ENCODE measurements at places on chromosomes 13 and 19.

- DNase-seq, result no peak
These were observed 11.9 kb upstream of the SPIB start for GRCh38 chr19:50406829-50407228.

GRCh38 chr13:37775871-37776270 lies 93.7 kb downstream of the TRPC4 start:
- no peak for DNase-seq

- no peak for DNase-seq
These were observed 18.7 kb upstream of the AURKC start for GRCh38 chr19:57212109-57212508.

DNA sequence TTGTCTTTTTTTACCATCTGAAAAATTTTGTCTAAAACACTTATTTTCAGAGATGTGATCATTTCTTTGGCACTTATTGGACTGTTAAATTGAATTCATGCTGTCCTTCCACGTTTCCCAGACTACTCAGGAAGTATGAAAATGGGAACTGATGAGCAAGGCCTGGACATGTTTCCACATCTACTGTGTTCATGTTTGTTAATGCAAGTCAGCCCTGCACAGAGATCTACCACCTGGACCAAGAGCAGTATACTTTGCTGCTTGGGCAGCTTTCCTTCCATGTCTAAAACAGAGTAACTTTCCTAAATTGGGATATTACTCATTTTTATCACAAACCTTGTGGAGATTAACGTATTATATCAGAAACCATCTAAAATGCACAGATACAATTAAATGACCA lies 687.4 kb downstream of the DIAPH3 start:
- no peak for DNase-seq

GRCh38 chr13:103284466-103284865 lies 218.2 kb upstream of the SLC10A2 start:
- DNase-seq, result no peak

DNA sequence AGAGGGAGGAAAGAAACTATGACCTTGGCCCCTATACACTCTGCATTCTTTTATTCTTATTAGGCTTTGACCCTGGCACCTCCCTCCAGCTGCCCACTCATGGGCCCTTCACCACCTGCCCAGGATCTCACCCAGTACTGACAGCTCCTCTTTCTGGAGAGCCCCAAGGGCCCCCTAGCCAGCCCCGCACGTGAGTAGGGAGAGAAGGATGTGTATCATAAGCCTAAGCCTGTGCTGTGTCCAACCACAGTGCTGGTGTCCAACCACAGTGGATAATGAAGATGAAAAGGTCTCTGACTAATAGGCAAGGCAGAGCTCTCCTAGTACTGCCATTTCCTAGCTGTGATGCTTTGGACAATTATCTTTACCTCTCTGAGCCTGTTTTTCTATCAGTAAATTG lies 4.2 kb downstream of the DMRTC2 start:
- DNase-seq, result no peak

DNA sequence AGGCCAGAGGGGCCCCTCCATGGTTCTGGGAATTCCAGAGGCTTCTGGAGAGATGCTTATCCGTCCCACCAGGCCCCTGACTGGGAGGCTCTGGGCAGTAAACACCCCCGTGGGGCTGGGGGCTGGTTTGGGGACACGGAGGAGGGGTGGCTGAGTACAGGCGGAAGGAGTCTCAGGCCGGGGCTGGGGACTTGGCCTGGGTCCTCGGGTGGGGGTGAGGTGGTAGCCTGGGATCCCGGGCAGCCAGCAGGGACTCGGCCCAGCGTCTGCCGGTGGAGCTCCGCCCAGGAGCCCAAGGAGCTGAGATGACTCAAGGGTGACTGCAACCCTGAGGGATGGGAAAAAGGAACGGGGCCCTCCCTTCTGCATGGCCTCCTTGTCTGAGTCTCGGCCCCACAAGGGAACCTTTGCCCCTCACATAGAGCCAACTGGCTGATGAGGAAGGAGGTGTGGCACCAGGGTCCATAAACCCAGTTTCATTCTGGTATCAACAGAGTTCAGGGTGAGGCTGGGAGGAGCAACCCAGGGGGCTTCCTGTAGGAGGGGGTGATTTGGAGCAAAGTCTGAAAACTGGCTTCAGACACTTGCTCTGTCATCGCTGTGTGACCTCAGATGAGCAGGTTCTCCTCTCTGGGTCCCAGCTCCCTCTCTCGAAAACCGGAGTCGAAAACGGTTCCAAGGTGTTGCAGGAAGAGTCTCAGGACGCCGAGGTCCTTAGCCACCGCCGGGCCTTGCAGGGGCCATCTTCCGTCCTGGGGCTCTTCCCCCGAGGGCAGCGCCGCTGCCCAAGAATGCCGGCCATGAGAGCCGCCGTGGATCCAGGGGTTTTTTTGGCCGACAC lies 809 bp downstream of the MISP start:
- DNase-seq, result no peak

DNA sequence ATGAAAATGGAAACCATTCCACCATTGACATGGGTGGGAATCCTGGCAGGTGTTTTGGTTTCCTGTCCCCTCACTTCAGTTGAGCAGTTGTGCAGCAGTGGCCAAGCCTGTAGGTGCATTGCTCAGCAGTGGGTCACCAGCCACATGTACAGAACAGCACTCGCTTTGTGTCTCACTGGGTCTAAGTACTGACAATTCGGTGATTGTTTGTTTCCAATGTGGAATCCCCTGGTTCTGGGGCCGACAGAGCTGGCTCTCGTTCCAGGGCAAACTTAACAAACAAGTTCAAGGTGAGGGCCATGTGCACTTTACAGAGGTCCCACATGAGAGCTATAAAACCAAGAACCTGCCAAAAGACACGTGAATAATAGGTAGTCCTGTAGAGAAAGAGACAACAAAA lies 54.1 kb upstream of the SPATA13 start:
- no peak for DNase-seq

DNA sequence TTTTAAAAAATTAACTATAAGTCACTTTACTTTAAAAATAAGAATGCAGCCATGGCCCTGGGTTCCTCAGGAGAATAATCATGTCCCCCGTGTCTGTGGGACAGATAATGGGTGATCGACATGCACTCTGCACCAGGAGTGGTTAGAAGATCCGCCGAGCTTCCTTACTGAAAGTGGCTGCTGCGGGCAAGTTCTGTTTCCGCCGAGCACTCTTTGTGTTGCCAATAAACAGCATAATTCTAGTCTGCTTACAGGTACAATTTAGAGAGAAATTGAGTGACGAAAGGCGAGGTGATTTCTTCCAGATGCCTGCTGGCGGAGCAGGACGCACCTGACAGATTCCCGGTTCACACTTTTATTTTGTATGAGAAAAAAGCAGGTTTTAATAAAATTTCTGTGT lies 139.0 kb downstream of the SOX1 start:
- DNase-seq, result no peak

GRCh38 chr13:97141564-97142005 lies 80.5 kb upstream of the MBNL2 start:
- DNase-seq, result no peak

DNA sequence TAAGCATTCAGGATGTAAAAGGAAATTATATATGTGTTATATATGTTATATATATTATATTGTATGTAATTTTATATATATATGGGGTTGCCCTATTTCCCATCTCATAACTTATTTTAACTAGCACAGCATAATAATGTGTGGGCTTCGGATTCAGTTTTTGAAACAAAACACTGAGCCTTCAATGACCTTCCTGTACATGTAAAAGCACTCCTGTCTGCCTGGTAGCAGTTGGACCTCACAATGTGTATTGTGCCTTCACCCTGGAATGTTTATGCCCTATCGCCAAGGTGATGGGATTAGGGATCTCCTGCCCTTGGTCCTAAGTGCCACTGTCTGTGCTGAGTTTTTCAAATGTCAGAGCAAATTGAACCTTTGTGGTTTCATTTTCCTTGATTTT lies 968.8 kb downstream of the TUBA3C start:
- no peak for DNase-seq

DNA sequence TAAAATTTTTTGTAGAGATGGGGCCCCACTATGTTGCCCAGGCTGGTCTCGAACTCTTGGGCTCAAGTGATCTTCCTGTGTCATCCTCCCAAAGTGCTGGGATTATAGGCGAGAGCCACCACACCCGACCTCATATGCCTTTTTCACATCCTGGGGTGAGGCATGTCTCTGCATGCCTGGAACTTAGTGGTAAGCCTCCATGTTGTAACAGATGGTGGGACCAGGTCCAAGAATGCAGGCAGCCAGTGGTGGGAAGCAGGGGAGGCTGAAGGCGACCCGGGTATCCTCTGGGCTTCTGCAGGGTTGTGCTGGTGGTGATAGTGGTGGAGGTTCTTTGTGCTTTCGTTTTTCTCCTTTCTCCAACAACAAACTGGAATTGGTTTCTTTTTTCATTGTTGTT lies 30.1 kb upstream of the CCDC124 start:
- no peak for DNase-seq

GRCh38 chr19:7522923-7523667 lies 671 bp downstream of the MCOLN1 start:
- no peak for DNase-seq

GRCh38 chr13:112991609-112992008 lies 22.6 kb downstream of the MCF2L start:
- no peak for DNase-seq

GRCh38 chr13:109870696-109871370 lies 84.5 kb upstream of the IRS2 start:
- DNase-seq, result no peak

DNA sequence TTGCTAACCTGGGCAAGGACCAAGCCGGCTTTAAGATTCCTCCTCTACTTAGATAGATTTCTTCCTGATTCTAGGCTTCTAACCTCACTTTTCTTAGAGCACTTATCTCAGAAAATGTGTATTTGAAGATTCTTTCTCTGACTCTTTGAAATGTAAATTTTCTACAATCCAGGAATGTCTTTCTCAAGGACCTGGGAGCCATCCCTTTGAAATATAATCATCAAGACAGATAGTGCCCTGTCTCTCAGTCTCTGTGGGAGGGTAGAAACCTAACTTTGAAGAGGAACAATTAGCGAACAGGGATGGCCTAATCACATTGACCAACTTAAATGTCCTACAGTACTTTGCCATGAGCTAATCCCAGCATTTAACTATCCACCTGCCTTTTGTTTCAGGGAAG lies 1646.0 kb downstream of the PCDH9 start:
- DNase-seq, result no peak

DNA sequence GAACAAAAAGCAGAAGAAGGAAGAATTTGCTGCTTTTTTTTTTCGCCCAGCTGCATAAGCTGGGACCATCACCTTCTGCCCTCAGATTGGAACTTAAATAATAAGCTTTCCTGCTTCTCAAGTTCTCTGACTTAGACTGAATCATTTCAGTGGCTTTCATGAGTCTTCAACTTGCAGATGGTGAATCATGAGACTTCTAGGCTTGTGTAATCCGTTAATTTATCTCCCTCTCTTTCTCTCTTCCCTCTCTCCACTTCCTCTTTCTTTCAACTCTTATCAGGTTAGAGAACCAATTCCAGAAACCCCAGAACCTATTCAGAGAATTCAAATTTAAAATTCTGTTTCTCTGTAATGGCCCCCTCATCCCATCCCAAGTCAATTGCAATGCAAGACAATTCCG lies 1153.7 kb downstream of the PCDH9 start:
- no peak for DNase-seq

GRCh38 chr13:95644601-95645052 lies at the start of gene DZIP1:
Gene DZIP1, minus strand, starts transcription at chr13:95644706. Its CDS starts 2,677 bp downstream, at chr13:95642029.
- DNase-seq, result no peak

GRCh38 chr19:48296963-48297734 lies 27.3 kb downstream of the ZNF114 start:
- DNase-seq, result no peak

- peak; percentile 63 for DNase-seq
These were observed 30.2 kb upstream of the NANOS3 start for GRCh38 chr19:13846557-13847406.

DNA sequence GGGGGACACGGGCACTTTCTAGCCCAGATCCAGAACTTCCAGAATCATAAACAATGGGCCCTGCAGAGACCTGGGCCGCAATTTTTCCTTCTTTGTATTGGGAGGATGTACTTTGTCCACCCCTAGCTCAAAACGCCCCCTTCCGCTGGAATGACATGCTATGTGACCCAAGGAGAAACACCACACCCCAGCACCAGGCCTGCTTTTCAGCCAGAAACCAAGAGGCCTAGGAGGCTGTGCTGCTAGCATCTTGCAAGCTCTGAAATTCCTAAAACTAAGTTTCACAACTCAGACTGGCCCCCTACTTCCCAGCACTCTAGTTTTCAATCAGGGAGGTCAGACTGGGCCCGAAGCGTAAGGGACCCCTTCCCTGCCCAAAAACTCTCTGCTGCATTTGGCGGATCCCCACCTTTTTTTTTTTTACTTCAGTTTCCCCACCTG lies 538 bp downstream of the LSM4 start:
- DNase-seq, result no peak

- no peak for DNase-seq
These were observed 44.9 kb downstream of the LATS2 start for GRCh38 chr13:21016487-21016886.

GRCh38 chr13:25649001-25649633 lies 277.3 kb downstream of the ATP8A2 start:
- no peak for DNase-seq
